Sigmoid colon (tissue), 7 donors: ENCODE measurements at places on chromosomes 4 and X. TPM values are rescaled to one million over a fixed set of nuclear protein-coding genes. Genes with fewer than 3 reads are reported as not detected.
A peak's percentile ranks its signal among the peaks of the same experiment; 100 is the strongest.

DNA sequence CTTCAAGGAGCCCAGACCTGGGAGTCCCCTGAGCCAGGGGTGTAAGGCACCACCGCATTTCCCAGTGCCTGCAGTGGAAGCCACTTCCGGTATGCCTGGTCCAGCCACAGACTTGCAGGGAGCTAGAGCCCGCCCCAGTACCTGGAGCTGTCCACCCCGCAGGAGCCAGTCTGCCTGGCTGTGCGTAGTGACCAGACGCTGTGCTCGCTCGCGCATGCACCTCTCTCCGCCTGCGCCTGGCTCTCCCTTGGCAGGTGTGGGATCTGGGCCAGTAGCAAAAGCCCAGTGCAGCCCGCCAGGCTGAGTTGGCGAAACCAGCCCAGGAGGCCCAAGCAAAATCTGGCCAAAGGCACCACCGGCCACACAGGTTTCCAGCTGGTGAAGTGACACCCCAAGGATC lies 973.7 kb upstream of the AGA start:
- no peak for DNase-seq

The TBX22 gene
- total RNA-seq: not detected

The S100P gene
- total RNA-seq: 0.41 TPM

DNA sequence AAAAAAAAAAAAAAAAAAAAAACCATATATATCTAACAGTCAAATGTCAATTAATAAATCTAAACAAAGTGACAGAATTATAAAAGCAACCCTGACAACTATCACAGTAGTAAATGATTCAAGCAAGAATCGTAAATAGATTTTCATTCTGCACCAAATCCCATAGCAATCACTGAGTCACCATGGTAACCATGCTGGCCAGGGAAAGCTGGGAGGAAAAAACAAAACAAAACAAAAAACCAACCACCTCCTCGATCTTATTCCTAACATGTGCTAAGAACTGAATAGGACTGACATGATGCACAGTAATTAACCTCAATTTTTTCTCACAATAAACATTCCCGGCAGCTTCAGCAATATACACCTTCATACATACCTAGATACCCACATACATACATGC lies 30.6 kb upstream of the RAB40A start:
- no peak for DNase-seq

DNA sequence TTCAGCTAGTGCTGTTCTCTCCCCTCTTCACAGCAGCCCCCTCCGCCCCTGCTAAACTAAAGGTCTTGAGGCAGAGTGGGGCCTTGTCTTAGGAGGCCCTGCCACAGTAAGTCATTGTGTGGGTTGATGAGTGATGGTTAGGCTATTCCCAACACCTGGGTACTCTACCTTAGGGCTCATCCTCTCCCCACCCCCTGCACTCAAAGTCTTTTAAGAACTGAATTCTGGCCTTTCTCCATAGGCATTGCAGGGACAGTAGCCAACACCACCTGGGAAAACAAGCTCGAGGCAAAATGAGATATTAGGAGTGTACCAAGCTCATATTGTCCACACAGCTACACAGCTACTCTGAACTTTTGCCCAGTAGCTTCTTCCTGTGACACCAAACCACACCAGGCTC lies 42.5 kb downstream of the RAB40AL start:
- no peak for DNase-seq

GRCh38 chr4:173538909-173539445 lies 8.9 kb upstream of the HAND2 start:
- peak; percentile 75 for DNase-seq

The GRPR gene
- total RNA-seq: 0.83 TPM

DNA sequence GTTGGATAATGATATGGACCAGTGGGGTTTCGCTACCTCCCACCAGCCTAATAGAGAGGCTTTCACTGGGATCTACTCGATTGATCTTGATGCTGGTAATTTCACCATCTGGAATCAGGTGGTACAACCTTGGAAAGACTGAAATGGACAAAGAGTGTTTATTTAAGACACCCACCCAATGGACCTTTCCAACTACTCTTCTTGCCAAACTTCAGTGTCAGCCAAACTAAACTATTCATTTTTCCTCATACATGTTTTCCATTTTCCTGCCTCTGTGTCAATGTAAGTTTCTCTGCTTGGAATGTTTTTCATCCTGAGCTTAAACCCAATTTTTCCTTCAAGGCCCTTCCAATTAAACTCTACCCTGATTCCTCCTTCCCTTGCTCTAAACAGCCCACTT lies 92.6 kb downstream of the LNX1 start:
- no peak for DNase-seq

- no peak for DNase-seq
These were observed 36.4 kb upstream of the LCORL start for GRCh38 chr4:18057821-18058533.

DNA sequence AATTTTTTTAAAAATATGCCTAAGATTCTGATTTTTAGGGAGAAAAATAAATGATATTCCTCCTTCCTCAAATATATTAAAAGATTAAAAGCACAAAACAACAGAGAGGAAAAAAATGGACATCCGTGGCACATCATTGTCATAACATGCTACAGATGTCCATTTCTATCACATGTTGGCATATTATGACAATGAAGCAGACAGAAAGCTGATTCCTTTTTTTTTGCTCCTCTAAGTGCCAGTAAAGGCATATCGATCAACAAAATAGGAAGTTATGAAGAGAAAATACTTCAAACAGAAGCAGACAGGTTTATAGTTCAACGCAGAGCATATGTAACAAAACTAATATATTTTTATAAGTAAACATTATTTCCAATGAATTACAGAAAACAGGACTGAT lies 11.2 kb downstream of the KLHL8 start:
- DNase-seq: no peak

The TGIF2LX gene
- total RNA-seq: not detected

- DNase-seq: no peak
These were observed 39.2 kb upstream of the NMU start for GRCh38 chr4:55675196-55675793.

GRCh38 chr4:145824463-145824862 lies 114.2 kb downstream of the ZNF827 start:
- no peak for DNase-seq

GRCh38 chr4:7001271-7001670 lies 41.9 kb upstream of the TADA2B start:
- DNase-seq: no peak

DNA sequence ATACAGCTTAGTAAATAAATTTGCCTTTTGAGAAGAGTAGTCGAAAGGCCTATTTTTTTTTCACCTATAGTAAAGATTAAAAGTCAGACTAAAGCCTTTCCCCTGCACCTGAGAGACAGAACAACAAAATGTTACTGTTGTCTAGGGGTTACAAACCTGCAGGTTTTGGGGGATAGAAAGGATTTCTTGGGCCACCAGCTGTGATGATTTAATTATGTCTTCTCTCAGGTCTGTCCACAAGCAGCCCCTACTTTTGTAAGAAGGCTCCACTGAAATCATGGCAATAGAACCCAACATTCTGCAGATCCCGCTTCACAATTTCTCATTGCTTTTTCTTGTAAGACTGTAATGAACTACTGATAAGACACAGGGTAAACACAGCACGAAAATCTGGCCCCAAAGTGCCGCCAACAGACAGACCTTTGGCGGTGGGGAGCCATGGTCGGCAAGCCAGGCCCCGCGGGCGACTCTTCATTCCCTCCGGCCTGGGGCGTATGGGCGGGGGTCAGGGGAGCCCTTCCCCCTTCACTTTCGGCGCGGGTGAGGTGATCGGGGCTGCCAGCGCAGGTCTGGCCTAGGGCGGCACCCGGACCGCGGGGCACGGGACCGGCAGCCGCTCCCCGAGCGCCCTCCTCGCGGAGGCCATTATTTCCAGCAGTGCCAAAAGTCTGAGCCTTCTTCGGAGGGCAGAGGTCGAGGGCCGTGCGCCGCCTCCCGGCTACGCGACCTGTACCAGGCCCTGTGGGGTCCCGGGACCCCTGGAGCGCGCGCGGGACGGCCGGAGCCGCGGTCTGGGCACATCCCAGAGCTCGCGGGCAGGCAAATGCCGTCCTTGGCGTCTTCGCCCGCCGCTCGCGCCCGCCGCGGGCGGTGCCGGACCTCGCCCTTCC lies 812 bp upstream of the KDM6A start:
- DNase-seq: peak; percentile 77

- DNase-seq: no peak
These were observed 26.0 kb downstream of the ADH4 start for GRCh38 chr4:99117876-99118693.

DNA sequence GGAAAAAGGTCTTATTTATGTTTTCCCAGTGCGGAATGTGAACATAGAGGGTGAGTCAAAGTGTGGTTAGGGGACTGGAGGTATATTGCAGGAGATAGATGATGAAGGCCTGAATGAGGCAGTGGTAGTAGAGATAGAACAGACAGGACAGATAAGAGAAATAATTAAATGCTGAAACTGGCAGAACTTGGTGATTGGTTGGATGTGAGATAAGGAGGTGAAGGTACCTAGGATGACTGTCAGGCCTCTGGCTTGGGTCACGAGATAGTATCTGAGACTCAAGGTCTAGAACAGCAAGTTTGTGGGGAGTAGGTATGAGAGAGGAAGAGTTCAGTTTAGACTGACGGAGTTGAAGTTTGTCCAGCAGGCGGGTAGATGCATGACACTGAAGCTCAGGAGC lies 3.5 kb downstream of the MND1 start:
- no peak for DNase-seq

GRCh38 chr4:179307297-179308136 lies 1865.3 kb upstream of the AGA start:
- no peak for DNase-seq

- no peak for DNase-seq
These were observed 11.4 kb downstream of the MGST2 start for GRCh38 chr4:139676913-139677585.

DNA sequence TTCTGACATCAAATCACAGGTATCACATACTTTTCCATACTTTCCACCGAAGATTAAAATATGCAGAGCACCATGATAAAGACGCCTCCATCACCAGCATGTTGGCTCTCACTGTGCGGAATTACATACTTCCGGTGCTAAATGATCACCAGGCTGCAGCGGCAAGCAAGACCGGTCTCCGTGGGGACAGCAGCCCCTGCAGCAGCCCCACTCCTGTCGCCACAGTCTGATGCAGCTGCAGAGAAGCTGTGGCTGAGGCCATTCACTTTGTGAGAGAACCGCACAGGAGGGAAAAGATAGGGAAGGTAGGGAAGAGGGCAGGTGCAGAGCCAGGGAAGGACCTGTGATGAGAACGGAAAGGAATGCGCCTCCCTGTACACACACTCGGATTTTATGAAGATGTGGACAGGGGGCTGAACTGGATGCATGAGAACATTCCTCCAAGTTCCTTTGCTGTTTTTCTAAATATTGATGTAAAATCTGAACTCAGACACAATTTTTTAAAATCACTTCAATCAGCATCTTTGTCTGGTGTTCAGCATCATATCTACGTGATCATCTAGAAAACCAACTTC lies 38.3 kb downstream of the AFAP1 start:
- no peak for DNase-seq

The ARMCX4 gene
- 26.3 TPM for total RNA-seq

- DNase-seq: no peak
These were observed at the start of gene NMU for GRCh38 chr4:55635741-55636655. Gene NMU, minus strand, starts transcription at chr4:55636298. Its CDS starts 106 bp downstream, at chr4:55636192.

GRCh38 chr4:144181391-144181790 lies 40.9 kb upstream of the GYPA start:
- no peak for DNase-seq

DNA sequence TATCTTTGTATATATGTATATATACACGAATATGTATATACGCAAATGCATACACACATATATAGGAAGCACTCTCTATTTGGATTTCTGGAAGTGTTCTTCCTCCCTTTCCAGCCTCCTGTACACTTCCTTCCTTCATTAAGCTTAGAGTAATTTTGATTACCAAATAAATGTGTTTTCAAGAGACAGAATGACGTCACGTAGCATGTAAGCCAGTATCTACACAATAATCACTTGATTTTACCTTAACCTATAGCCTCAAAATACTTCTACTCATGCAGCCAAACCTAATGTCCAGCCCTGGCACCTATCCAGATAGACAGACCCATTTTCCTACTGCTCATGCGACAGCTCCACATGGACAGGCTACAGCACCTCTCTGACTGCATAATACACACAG lies 29.9 kb downstream of the MAGEA10 start:
- DNase-seq: no peak

DNA sequence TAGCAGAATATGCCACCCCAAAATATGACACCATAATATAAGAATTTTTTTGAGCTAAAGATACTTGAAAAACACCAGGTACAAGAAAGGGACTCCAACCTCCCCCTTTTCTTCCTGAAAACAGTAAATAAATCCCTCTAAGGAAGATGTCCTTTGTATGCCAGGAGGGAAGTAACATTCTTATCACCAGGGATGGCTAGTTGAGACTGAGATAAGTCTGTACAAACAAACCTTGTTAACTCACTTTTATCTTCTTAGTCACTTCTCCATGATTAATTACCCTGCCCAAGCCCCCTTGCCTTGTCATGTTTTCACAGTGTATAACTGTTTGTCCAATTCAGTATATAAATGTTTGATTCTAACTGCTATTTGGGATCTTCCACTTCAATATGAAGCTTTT lies 888.0 kb downstream of the PCDH18 start:
- DNase-seq: no peak

DNA sequence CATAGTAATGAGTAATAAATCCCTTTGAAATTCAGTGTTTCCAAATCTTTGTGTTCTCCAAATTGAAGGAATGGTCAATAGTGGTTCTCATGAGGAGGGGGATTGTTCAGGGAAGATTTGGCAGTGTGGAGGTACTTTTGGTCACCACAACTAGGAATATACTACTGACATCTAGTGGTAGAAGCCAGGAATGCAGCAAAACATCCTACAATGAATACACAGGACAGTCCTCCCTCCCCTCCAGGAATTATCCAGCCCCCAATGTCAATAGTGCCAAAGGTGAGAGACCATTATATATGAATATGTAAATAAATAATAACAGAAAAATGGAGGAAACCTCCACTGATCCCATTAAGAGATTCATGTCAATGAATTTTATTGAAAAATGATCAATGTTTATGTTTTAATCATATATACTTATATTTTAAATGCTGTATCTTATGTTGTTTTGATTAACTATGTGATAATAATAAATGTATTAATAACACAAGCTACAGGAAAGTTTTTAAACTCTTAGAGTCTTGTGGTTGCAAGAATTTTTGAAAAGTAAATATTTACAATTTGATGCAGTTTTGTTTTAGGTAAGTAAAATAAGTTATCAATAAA lies 14.4 kb upstream of the FAM9A start:
- no peak for DNase-seq

The NWD2 gene
- 0.33 TPM for total RNA-seq

DNA sequence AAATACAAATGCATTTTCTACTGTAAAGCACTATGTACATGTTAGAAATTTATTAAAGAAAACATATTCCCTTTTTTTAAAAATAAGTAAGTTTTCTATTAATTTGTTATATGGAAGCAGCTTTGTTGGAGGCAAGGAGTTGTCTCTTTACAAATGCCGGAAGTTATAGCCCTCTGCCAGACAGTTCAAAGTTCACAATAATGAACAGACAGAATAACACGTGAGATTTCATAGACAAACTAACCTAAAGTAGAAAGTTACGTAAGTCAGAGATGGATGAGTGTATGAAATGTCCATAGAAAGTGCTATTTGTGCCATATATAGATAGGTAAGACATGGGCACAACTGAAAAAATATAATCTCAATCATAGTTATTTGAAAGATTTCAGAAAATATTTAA lies 43.9 kb upstream of the NEIL3 start:
- DNase-seq: no peak

- no peak for DNase-seq
These were observed 813.8 kb upstream of the HTR2C start for GRCh38 chrX:113770071-113770470.

The CXorf65 gene
- total RNA-seq: not detected

The SMIM10 gene
- 9.3 TPM for total RNA-seq

The HUWE1 gene
- 75.3 TPM for total RNA-seq

The NEUROG2 gene
- not detected for total RNA-seq

The FANCB gene
- total RNA-seq: 1.4 TPM

- DNase-seq: no peak
These were observed 119.8 kb upstream of the TRIM2 start for GRCh38 chr4:153084224-153084979.
